ENCODE measurements at places on chromosomes 5 and 9.

GRCh38 chr9:122213589-122214413 is 15.0 kb downstream of the LHX6 start:
- no peak for DNase-seq

- no peak for DNase-seq
Observed at GRCh38 chr5:113274836-113275414, 159.9 kb downstream of the TSSK1B start.

GRCh38 chr5:131745703-131746102 is 51.1 kb downstream of the FNIP1 start:
- DNase-seq = no peak

DNA sequence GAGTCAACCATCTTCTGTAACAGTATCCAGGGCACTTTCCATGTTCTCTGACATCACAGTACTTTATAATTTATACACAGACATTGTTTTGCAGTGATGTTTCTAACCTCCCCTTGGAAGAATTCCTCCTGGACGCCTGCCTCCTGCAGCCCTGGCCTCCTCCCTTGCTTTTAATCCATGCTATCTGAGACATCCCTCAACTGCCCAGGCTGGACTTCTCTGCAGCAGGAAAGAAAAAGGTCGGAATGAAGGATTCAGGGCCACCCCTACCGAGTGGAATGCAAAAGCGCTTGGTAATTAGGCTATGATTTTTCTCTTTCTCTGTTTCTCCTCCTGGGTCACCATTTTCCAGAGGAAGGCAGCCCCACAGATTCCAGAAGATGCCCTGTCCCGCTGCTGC is 47.0 kb upstream of the SHC3 start:
- DNase-seq = no peak

DNA sequence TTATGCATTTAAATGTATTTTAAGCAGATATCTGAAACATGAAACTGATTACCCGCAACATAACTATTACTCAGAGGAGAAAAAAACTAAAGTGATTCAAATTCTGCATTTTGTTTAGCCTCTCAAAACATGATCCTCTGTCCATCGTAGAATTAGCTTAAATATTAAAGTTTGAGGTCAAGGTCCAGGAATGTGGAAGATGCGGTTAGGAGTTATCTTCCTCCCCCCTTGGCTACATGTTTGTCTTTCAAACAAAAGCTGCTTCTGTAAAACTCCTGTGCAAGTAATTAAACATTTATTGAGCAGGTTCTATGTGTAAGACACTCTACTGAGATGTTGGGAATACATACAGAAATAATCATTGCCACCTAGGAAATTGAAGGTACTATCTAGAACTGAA is 175.0 kb upstream of the ISL1 start:
- no peak for DNase-seq

DNA sequence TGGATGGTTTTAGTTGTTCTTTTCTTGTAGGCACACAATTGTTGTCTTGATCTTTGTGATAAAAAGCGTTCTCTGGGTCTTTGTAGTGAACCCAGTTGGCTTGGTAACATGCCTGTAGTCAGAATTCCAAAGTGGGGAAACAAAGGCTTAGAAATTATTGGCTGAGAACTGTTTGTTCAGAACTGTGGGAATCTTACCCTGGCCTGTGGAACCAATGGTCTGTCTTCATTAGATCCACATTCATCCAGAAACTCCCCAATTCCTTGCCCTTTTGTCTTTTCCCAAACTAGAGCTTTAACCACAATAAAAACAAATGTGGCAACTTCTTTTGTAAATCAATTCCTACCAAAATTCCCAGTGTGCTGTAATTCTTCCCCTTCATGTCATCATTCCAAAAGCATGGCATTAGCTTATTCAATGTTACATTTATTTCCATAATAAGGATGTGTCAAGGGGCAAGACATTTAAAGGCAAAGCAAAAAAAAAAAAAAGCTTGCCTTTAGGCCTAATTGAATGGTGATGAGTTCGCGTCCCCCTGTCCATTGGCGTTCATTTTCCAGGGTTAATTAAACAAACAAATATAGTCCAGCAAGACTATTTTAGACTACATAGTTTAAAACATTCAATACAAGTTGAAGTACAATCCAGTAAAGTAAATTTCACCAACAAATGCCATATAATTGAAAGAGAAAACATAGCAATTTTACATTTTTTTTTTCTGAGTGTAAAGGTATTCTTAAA is 249.8 kb upstream of the ZNF608 start:
- no peak for DNase-seq

- no peak for DNase-seq
Observed at GRCh38 chr5:154015071-154015693, 23.5 kb downstream of the FAM114A2 start.
